Glutamatergic neuron (in vitro differentiated cells): ENCODE measurements at places on chromosomes 4 and X. TPM values are rescaled to one million over a fixed set of nuclear protein-coding genes. Genes with fewer than 3 reads are reported as not detected.

GRCh38 chr4:42646999-42647541 lies 9.8 kb downstream of the ATP8A1 start:
- no peak for DNase-seq
- no peak overlapping the region for H3K27ac ChIP-seq
- peaks cover 26% of the 10 kb centered on the region for H3K36me3 ChIP-seq
- peaks cover 2% of the 10 kb centered on the region for H3K27me3 ChIP-seq

DNA sequence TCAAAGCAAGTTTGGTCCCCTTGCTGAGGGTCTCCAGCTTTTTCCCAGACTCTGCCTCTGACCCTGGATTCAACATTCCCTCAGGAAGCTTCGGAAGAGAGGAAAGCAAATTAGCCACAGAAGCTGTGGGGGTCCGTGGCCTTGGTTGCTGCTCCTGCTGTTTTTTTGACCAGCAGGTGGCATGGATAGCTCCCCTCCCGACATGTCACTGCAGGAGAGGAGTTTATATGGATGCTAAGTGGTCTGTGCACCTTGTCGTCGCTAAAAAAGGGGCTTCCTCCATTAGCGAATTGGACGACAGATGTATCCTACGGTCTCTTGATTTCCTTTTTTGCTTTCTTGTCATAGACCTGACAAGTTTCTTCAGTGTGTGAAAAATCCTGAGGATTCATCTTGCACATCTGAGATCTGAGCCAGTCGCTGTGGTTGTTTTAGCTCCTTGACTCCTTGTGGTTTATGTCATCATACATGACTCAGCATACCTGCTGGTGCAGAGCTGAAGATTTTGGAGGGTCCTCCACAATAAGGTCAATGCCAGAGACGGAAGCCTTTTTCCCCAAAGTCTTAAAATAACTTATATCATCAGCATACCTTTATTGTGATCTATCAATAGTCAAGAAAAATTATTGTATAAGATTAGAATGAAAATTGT lies 70.2 kb downstream of the CD38 start:
- H3K4me1 ChIP-seq: no peaks in the 10 kb centered on the region
- no peak overlapping the region for H3K27ac ChIP-seq
- H3K4me3 ChIP-seq: no peak overlapping the region
- no peaks in the 10 kb centered on the region for H3K36me3 ChIP-seq
- no peak for DNase-seq

- H3K27ac ChIP-seq: no peak overlapping the region
- DNase-seq: no peak
- H3K36me3 ChIP-seq: no peaks in the 10 kb centered on the region
- H3K4me1 ChIP-seq: no peaks in the 10 kb centered on the region
Measured at GRCh38 chrX:110338935-110339334, 19.7 kb upstream of the RTL9 start.

GRCh38 chr4:182863501-182863900 lies 53.7 kb downstream of the DCTD start:
- H3K27ac ChIP-seq: peak overlapping the region; percentile 64
- peak overlapping the region; percentile 25 for H3K4me3 ChIP-seq

Gene EDNRA
- total RNA-seq: not detected

Gene TLL1
- total RNA-seq: 0.15 TPM

- H3K27me3 ChIP-seq: no peaks in the 10 kb centered on the region
- H3K36me3 ChIP-seq: no peaks in the 10 kb centered on the region
- H3K4me1 ChIP-seq: peaks cover 5% of the 10 kb centered on the region
- H3K4me3 ChIP-seq: no peak overlapping the region
- no peak overlapping the region for H3K27ac ChIP-seq
- no peak for DNase-seq
Measured at GRCh38 chr4:108834835-108835384, 72.1 kb upstream of the ETNPPL start.

GRCh38 chrX:134388161-134389109 lies 71.5 kb upstream of the HPRT1 start:
- DNase-seq: no peak
- no peaks in the 10 kb centered on the region for H3K36me3 ChIP-seq
- H3K4me3 ChIP-seq: no peak overlapping the region
- H3K27ac ChIP-seq: peak overlapping the region; percentile 22

DNA sequence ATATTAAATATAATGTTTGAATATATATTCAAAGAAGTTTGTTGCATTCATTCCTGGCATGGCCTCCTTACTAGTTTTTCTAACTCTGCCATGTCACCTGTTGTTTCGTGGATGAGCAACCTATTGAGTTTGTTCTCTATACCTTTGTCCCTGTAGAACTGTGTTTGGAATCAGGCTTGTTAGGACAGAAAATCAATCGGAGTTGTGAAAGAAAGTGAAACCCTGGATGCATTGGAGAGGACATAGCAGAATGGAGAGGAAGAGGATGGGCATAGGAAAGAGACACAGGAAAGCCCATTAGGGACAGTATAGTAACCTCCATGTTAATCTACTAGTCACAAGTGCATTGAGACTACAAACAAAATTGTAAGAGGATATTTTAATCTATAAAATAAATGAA lies 31.2 kb downstream of the ANK2 start:
- peaks cover 21% of the 10 kb centered on the region for H3K27me3 ChIP-seq
- DNase-seq: no peak
- no peaks in the 10 kb centered on the region for H3K36me3 ChIP-seq
- peaks cover 52% of the 10 kb centered on the region for H3K4me1 ChIP-seq
- H3K27ac ChIP-seq: peak overlapping the region; percentile 71
- peak overlapping the region; percentile 26 for H3K4me3 ChIP-seq

GRCh38 chr4:87977521-87978278 lies 2.2 kb downstream of the SPP1 start:
- peaks cover 8% of the 10 kb centered on the region for H3K4me1 ChIP-seq
- H3K27me3 ChIP-seq: no peaks in the 10 kb centered on the region
- no peak overlapping the region for H3K4me3 ChIP-seq

Gene L1CAM
- 925 TPM for total RNA-seq
